BJ (cell line): ENCODE measurements at places on chromosomes 7 and 10.

GRCh38 chr10:93917821-93918220, 24.0 kb downstream of the SLC35G1 start:
- DNase-seq = no peak

GRCh38 chr7:95517458-95517857, 31.7 kb downstream of the ASB4 start:
- no peak for DNase-seq

- DNase-seq = no peak
Observed at GRCh38 chr10:29730458-29730857, 95.7 kb upstream of the SVIL start.

DNA sequence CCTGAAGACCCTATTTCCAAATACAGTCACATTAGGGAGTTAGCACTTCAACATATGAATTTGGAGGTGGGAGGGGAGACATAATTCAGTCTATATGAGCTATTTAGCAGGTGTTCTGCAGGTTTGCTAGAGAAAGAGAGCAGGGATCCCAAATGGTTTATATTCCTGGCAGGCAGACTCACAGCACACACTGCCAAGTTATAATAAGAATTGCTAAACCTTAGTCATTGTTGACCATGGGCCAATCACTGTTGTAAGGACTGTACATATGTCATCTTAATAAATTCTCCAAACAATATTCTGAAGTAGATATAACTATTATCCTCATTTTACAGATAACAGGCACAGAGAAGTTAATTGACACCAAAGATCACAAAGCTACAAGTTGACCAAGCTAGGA, 1.5 kb upstream of the CCDC3 start:
- no peak for DNase-seq

- no peak for DNase-seq
Observed at GRCh38 chr7:37097983-37098382, 350.7 kb downstream of the ELMO1 start.

- peak; percentile 64 for DNase-seq
Observed at GRCh38 chr10:70673043-70673928, 980 bp downstream of the ADAMTS14 start.
